ENCODE measurements at places on chromosomes 6 and 20.

DNA sequence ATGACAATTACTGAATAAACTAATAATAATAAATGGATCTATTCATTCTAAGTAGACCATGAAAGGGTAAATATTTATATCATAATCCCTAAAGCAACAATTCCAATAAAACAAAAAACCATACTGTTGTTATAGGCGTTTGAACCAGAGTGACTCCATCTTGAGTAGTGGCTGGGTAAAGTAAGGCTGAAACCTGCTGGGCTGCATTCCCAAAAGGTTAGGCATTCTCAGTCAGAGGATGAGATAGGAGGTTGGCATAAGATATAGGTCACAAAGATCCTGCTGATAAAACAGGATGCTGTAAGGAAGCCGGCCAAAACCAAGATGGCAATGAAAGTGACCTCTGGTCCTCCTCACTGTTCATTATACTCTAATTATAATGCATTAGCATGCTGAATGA lies 8.3 kb downstream of the OR2H1 start:
- DNase-seq: no peak

GRCh38 chr6:168194732-168195567 lies 115.9 kb upstream of the FRMD1 start:
- no peak for DNase-seq

- DNase-seq: no peak
These were observed 16.8 kb downstream of the RALY start for GRCh38 chr20:34010405-34010931.

DNA sequence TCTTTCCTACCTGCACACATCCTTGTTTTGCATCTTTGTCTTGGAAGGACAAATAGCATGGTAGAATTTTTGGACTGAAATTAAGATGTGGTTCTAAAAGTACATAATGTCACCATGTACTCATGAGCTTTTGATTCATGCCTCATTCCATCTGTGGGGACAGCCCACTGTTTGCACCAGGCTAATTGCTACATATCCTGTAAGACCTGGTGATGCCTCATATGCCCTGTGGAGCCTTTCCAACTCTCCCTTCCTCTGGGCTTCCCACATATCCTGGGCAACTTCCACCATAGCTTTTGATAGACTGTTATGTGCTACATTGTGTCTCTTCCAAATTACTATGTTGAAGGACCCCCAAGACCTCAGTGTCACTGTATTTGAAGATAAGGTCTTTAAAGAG lies 213.6 kb upstream of the PREP start:
- no peak for DNase-seq

DNA sequence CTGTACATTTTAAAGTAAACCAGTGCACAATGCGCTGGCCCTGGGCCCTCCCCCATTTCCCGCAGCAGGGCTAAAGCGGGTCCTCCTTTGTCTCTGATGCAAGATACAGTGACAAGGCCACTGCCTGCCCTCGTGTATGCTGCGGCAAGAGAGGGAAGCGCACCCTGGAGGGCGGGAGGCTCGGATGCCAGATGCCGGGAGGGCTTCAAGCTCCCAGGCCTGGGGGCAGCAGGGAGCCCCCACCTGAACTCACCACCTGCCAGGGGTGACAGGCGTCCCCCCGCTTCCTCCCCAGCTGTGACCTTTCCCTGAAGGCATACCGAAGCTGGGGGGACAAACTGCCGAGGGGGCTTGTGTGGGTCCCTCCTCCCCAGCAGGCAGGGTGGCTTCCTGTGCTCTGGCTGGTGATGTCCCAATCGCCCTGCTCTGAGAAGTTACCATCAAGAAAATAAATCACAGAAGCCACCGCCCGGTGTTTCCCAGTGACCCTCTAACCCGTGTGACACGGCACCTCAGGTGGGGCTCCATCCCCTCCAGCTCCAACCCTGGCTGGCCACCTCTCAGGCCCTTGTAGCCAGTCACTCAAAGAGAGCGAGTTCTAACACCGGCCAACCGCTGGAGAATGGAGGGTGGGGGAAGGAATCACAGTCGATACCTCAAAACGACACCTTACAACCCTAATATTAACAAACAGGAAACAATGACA lies 203.3 kb downstream of the PREX1 start:
- no peak for DNase-seq

- DNase-seq: no peak
These were observed 93.9 kb upstream of the HS3ST5 start for GRCh38 chr6:114436691-114437090.

- no peak for DNase-seq
These were observed 56.8 kb upstream of the EEF1A1 start for GRCh38 chr6:73577676-73578075.

DNA sequence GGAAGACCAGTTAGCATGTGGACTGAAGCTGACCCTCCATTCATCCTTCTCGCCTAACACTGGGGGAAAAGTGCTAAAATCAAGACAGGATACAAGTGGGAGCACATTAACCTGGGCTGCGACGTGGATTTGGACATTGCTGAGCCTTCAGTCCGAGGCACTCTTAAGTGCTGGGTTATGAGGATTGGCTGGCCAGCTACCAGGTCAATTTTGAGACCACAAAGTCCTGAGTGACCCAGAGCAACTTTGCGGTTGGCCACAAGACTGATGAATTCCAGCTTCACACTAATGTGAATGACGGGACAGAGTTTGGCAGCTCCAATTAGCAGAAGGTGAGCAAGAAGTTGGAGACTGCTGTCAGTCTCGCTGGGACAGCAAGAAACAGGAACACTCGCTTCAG lies 20.7 kb downstream of the FUCA2 start:
- no peak for DNase-seq

GRCh38 chr6:116530436-116530835 lies 15.0 kb downstream of the TRAPPC3L start:
- no peak for DNase-seq

GRCh38 chr20:49290608-49291191 lies 12.8 kb upstream of the ZNFX1 start:
- no peak for DNase-seq

GRCh38 chr6:90811596-90812226 lies 224.8 kb upstream of the MAP3K7 start:
- DNase-seq: no peak

- DNase-seq: no peak
These were observed 25.3 kb downstream of the MARCKS start for GRCh38 chr6:113882336-113883022.

DNA sequence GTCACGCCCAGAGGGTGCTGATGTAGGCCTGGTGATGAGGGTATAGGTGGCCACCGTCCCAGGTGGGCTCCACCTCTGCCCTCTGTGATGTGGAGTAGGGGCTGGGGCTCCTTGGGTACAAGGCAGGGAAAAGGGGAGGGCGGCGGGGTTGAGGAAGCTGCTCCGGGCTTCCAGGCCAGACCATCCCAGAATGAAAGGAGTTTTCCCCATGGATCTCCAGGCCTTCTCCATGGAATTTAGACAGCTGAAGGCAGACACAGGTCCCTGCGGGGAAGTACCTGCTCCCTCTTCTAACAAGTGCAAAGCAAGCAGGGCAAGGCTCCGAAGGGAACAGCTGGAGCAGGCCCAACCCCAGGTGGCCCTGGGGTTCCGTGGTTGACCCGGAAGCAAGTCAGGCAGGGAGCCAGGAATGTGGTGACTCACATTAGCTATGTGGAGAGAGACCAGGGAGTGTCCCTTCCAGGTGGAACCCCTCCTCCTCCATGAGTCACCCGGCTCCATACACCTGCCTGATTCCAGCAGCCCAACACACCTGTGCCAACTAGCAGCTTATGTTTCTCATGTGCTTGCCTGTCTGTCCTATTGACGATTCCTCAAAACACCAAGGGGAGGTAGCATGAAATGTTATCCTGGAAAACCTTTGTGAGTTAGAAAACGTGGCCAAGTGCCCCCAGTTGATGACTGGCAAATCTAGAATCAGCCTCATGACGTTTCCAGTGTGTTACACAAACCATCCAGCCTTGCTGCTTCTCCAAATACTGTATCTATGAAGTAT lies 59.7 kb upstream of the SNX9 start:
- no peak for DNase-seq

GRCh38 chr6:106692112-106692818 lies 62.9 kb downstream of the QRSL1 start:
- no peak for DNase-seq

- DNase-seq: no peak
These were observed 35.0 kb downstream of the SHPRH start for GRCh38 chr6:145929037-145929633.

- DNase-seq: no peak
These were observed 82.3 kb downstream of the DNAH8 start for GRCh38 chr6:38797391-38797790.

DNA sequence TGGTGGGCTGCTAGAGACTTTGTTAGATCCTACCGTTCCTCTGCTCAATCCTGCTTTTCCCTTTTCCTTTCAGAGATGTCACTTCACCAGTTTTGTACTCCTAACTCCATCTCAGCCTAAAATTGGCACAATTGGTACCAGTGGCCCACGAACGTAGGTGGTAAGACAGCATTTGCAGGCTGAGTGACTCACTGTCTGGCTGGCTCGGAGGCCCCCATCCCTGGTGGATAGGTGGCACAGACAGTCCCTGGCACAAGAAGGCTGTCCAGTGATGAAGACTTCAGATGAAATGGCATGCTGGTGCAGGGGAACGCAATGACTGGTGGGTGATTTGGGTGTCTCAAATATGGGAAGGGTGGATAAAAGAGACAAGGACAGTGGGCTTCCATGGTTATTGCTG lies 11.1 kb downstream of the HEBP2 start:
- DNase-seq: no peak

- DNase-seq: no peak
These were observed 153.2 kb downstream of the CDKAL1 start for GRCh38 chr6:20687494-20687893.

DNA sequence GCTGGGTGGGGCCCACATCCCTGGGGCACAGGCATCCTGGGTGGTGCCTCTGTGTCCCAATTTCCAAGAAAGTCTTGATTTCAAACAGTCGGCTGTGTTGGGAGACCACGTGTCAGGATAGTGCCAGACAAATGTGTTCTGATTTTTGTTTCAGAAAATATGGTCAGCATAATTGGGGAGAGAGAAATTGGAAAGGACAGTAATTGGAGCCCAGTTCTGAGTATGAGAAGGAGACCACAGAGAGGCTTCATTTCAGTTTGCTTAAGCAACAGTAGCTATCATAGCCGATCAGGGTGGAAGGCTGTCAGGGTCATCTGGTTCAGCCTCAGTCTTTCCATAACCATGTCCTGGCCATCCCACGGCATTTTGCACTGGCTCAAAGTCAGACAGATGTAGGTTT lies 220.7 kb downstream of the CDC5L start:
- DNase-seq: no peak

DNA sequence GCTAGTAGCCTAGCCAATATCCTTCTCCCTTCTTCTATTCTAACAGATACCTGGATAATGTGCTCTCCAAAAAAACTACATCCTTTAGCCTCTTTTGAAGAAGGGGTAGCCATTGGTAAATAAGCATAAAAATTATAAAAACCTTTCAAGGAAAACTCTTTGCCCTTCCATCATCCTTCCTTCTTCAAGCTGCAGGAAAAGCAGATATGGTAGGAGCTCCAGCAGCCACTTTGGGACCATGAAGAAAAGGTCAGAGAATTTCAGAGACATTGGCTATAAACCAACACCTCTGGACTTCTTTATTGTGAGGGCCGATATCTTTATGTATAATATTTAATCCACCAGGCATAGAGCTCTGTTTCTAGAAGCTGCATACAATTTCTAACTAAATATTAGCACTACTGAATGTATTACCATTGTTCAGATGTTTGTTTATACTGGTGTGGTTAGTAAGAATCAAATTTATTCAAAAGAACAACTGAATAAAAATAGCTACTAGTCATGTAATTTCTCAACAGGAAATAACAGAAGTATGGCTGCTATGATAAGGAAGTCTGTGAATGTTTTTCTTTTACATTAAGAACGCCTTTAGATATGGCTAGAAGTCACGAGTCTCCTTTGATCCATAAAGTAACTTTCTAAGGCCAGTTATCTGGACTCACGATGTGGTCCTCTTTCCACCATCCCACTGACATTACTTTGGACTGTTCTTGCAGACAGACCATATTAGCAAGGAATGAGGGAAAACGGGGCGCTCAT lies 32.2 kb downstream of the MYLK4 start:
- DNase-seq: no peak

GRCh38 chr6:44044154-44044539 lies 83.1 kb downstream of the MRPL14 start:
- DNase-seq: no peak

GRCh38 chr20:46357030-46357514 lies 48.8 kb upstream of the CDH22 start:
- no peak for DNase-seq

GRCh38 chr6:90233994-90234393 lies 62.6 kb downstream of the BACH2 start:
- peak; percentile 48 for DNase-seq

DNA sequence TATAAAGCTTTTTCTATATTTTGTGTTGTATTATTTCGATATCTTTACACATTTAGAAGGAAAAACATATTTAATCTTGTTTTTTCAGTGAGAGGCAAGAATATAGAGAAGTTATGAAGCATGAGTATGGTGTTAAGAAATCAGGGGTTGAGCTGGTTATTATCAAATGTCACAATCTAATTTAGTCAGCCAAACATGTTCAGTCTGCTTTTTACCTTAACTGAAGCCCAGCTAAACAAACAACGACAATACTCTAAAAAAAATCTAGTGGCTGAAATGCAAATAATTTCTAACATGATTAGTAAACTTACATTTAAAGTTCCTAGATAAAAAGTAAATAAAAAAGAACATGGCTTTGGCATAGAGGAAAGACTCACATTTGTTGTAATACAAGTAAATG lies 433.8 kb upstream of the NRSN1 start:
- no peak for DNase-seq

DNA sequence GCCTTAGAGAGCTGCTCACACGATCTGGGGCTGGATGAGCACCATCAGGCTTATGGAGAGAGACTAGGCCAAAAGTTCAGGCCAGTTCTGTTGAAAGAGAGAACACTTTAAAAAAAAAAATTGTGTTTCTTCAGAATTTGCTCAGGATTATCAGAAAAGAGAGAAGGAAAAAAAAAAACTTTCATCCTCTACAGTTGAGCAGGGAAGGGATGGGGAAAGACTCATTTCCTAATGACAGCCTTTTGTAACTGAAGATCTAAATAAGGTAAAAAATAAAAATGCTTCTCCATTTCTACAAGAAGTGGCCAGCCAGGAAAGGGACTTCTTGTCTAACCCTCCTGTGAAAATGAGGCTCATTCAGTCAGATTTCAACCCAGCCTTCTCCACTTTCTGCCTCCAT lies 134.8 kb downstream of the LY86 start:
- no peak for DNase-seq

DNA sequence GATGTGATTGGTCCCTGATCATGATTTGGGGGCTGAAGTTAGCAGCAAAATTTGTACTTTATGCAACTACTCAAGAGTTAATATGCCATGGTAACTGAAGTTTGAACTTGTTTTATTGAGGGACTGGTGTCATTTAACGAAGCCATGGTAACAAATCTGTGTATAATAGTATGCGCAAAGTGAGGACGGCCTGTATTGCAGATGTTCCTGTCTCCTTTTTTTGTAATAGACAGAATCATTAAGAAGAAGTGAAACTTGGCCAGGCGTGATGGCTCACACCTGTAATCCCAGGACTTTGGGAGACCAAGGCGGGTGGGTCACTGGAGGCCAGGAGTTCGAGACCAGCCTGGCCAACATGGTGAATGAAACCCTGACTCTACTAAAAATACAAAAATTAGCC lies 22.3 kb downstream of the RPRD1B start:
- no peak for DNase-seq
